A673 (cell line): ENCODE measurements at places on chromosomes 7 and 10.

DNA sequence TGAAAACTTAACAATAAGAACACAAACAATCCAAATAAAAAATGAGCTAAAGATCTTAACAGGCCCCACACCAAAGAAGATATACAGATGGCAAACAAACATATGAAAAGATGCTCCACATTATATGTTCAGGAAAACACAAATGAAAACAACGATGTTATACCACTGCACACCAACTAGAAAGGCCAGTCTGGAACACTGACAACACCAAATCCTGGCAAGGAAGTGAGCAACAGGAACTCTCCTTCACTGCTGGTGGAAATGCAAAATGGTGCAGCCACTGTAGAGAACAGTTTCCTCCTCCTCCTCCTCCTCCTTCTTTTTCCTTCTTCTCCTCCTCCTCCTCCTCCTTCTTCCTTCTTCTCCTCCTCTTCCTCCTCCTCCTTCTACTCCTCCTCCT is 12.2 kb upstream of the NCAPG2 start:
- no peak for DNase-seq

GRCh38 chr7:342681-343216 is 52.8 kb downstream of the FOXL3 start:
- no peak for DNase-seq

DNA sequence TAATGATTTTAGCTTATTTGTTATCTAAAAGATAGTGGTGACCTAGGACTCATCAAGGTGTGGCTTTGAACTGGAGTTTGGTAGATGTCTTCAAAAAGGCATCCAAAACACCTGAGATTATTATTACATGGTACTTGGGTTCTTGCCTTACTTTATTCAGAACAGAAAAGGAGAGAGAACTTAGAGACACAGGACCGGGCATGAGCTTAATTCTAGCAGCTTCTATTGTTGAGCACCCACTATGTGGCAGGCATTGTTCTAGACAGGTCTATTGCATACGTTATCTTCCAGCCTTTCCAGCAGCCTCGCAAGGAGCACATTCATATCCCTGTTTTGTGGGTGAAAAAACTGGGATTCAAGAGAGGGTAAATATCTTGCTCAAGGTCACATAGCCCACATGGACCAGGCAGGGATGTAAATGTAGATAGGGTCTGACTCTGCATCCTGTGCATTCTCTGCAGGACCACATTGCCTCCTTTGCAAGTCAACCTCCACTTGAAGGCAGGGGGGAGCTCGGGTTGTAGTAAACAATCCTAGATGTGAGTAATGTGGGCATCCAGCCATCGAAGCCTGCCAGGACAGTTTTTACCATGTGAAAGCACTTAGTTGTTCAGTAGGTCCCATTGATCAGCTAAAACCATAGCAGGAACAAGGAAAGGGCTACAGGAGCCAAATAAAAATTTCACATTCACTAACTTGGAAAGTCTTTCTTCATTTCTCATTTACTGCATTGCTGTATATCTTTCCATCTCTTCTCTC is 551.4 kb downstream of the LRMDA start:
- DNase-seq: no peak

- DNase-seq: no peak
Measured at GRCh38 chr7:70645876-70646351, 486.0 kb upstream of the GALNT17 start.

DNA sequence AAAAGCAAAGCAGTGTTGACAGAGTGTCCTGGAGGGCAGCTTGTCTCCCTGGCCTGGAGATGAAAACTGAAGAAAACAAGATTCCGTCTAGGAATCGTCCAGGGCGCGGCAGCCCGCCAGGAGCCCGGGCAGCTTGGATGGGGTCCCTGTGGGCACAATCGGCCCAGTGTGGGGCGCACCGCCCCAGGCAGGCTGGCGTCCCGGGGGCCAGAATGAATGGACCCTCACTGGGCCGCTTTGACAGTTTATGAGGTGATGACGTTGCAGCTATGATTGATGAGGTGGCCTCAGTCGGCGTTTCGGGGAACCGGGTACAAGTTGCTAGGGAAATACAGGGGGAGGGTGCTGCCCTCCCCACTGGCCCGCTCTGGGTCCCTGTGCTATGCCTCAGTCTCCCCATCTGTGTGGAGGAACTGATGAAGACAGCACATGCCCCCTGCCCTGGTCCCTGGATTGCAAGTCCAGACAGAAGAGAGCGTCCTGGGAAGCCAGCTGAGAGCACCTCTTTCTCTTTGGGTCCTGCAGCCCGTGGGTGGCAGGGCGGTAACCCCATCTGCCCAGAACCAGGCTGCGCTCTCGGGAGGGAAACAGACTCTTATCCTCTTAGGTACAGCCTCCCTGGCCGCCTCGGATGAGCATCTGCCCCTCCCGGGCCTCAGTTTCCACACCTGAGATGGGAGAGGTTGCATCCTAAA is 131.3 kb downstream of the LHPP start:
- DNase-seq: no peak

DNA sequence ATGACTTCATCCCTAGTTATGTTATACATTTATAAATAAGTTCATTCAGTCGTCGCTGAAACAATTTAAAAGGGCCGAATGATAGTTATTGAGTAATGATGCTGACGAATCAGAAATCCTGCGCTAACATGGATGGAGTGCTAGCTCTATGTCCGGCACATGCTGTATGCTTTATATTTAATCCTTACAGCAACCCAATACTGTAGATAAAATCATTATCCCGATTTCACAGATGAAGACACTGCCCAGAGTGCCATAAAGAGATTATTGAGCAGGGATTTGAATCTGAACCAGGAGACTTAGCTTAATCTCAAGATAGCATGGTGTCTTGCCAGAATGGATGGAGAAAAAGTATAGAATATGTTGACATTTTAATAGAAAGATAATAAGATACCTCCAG is 1.1 kb upstream of the ICA1 start:
- no peak for DNase-seq

DNA sequence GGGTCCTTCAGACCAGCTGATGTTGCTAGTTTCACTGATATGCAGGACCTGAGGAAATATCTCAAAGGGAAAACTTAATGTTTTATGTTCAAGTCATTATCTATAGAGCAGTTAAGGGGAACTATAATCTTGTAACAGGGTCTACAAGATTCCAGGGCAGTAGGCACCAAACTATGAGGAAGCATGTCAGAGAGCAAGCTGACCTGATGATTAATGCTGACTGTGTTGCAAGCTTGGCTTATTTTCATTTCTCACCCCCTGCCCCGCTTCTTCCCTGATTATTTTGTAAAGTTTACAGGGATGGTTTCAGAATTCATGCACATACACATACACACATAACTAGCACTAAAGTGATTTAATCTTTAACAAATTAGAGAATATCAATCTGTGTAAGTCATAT is 84.3 kb upstream of the CACNA2D1 start:
- no peak for DNase-seq

- peak; percentile 75 for DNase-seq
Measured at GRCh38 chr7:143381427-143382125, 431 bp downstream of the ZYX start.

DNA sequence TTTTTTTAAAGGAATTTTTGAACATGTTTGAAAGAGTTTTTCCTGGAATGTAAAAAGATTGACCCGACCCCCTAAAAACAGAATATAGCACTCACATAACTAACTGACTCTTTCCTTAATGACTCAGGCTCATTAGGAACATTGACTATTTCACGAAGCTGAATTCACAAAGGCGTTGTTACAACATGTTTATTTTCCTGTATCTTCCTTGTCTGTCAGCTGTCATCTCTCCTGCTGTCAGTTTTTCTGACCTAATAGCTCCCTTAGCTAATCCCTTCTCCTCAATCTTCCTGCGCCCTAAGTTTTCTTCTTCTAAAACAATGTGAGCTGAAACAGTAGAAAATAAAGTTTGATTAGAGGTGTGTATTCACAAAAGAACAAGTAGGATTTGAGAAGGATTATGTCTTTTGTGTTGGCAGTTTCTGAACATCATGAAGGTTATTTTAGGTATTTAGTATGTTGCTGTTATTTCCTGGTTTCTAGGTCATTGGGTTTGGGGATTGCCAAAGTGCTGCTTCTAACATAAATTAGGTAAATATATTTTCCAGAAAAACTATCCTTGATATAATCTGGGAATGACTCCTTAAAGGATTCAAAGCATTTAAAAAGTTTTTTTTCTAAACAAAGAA is 4.6 kb upstream of the MDFIC start:
- DNase-seq: no peak

GRCh38 chr10:113736576-113736975 is 14.9 kb upstream of the PLEKHS1 start:
- no peak for DNase-seq

DNA sequence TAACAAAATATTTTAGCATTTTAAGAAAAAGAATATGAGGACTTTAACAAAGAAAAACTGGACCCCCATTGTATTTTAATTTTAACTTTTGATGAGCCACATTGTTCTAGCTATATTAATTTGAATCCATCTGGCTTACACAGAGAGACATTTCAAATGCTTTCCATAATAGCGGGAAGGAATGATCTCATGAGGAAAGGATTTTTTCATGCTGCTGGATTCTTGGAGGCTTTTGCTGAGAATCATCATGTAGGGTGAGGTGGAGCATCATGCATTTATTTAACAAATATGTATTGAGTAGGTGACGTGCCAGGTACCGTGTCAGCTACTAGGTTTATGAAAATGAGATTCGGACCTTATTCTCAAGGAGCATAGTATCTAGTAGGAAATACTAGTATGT is 1006.3 kb downstream of the SORCS1 start:
- no peak for DNase-seq

DNA sequence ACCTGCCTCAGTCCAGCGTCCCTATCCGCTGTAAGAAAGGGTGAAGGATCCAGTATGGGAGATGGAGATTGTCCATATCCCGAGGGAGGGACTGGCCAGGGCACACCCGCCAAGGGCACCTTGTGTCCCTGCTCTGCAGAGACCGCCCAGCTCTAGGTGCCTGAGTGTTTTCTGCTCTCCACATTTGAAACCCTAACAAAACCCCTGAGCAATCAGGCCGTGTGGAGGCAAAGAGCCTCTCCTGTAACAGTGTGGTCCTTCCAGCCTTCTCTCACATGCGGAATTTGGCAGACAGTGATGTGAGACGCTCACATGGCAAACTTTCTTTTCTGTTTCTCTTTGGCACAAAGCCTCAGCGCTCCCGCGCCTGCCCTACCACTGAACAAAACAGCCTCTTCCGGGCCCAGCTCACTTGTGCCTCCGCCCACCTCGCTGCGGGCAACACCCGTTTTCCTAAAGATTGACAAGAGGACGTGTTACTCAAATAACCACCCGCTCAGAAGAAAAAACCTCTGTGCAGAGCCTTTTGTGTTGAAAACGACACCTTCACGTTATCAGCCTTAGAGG is 514.8 kb downstream of the DNAJB6 start:
- peak; percentile 24 for DNase-seq

- peak; percentile 26 for DNase-seq
Measured at GRCh38 chr10:95964756-95965155, 57.0 kb downstream of the CC2D2B start.

DNA sequence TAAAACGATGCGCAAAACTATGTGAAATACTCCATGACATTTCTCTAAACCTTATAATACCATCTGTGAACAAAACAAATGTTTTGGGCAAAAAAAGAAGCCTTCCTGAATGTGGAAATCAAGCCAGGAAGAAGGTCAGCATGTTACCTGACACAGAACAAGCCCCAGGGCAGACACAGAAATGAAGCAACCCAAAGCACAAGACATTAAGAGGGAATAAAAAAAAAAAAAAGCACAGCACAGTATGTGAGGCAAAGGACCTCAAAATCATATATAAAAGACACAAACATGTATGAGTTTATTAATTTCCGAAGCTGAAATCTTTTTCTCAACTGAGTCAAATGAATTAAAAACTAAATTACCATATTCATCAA is 161.8 kb downstream of the SKIDA1 start:
- no peak for DNase-seq

GRCh38 chr7:3790803-3791202 is 489.8 kb downstream of the SDK1 start:
- no peak for DNase-seq

GRCh38 chr10:14578060-14578952 is 196.4 kb downstream of the FAM107B start:
- peak; percentile 80 for DNase-seq

DNA sequence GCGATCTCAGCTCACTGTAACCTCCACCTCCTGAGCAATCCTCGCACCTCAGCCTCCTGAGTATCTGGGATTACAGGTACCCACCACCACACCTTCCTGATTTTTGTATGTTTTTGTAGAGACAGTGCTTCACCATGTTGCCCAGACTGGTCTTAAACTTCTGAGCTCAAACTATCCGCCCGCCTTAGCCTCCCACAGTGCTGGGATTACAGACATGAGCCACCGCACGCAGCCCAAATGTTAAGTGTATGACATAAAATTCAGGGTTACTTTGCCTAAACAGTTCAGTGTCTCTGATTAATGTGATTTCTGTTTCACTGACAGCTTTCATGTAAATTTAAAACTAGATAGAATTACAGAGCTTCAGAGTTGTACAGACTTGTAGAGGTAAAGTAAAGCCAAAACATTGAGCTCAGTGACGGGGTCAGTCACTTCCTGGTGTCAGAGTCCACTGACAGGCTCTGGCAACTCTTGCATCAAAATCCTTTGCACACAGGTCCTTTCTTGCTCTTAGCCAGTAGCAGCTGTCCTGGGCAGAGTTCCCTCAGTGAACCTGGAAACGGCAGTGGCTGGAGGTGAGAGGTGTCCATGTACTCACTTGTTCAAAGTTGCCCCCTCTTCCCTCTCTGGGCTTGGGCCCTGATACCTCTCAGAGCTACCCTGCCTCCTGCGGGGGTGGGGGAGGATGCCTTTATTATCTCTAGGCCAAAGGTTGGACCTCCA is 33.7 kb downstream of the MGMT start:
- no peak for DNase-seq

DNA sequence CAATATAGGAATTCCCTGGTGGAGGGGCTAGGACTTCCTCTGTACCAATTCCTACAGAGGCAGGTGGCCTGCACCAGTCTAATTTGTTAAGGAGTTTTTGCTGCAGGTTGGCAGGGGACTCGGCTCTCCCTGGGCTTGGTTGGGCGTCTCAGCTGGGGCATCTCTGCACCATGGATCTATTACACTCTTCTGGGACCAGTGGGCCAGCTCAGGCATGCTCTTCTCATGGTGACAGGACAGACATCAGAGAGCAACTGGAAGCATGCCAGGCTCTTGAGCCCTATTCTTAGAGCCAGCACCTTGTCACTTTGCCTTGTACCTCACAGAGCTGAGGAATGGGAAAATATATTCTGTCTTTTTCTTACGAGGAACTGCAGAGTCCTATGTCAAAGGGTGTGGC is 74.6 kb downstream of the SH2D4B start:
- no peak for DNase-seq
